ENCODE measurements at places on chromosomes 5 and 9.
A peak's percentile ranks its signal among the peaks of the same experiment; 100 is the strongest.

DNA sequence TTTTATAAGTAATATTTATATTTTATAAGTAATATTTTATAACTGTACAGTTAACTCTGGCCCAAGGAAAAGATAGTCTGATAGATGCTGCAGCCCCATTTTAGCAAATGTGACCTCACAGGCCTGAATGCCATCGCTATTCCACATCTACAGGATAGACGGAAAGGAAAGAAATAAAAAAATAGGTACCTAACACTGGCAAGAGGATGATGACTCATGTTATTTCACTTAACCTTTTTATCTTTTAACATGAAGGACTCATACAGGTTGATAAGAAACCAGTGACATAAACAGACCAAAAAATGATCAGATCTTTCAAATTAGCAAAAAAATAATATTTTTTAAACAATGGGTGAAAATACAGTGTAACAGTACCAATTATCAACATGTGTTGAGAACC lies 2.7 kb downstream of the CD274 start:
- no peak for DNase-seq

GRCh38 chr9:86350006-86350760 lies 4.0 kb downstream of the TUT7 start:
- DNase-seq, result no peak

- no peak for DNase-seq
These were observed 81.6 kb downstream of the KCNIP1 start for GRCh38 chr5:170585273-170585948.

DNA sequence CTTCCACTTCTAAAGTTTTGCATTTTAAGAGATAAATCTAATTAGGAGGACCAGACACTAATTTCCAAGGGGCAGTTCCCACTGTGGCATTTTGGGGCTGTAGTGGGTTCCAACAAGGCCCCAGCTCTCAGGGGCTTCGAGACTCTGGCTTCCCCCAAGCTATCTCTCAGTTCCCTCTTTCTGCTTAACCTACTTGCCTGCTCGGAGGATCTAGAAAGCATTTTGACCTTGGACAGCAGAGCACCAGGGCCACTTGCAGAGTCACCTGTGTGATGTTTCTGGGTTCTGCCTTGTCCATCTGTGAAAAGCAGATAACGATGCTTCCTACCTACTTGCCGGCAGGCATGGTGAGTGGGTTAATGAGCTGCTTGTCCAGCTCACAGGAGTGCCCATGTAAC lies 175.4 kb downstream of the MED10 start:
- DNase-seq, result no peak

GRCh38 chr5:2021484-2022176 lies 138.9 kb upstream of the IRX4 start:
- no peak for DNase-seq

DNA sequence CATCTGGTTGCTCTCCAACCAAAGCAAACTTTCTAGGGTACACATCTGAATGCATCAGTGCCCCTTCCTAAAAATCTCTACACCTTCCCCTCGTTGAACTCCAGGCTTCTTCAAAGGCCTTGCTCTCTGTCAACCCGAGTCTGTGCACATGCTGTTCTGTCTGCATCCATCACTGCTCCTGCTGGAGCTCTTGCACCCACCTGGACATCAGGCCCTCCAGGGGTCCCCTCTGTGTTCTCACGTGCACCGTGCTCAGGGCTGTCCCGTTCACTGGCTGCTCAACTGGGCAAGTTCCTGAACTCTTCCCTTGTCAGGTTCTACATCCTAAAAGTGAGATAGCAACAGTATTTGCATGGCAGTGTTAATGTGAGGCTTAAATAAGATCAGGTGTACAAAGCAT lies 62.7 kb upstream of the ANGPTL2 start:
- no peak for DNase-seq

DNA sequence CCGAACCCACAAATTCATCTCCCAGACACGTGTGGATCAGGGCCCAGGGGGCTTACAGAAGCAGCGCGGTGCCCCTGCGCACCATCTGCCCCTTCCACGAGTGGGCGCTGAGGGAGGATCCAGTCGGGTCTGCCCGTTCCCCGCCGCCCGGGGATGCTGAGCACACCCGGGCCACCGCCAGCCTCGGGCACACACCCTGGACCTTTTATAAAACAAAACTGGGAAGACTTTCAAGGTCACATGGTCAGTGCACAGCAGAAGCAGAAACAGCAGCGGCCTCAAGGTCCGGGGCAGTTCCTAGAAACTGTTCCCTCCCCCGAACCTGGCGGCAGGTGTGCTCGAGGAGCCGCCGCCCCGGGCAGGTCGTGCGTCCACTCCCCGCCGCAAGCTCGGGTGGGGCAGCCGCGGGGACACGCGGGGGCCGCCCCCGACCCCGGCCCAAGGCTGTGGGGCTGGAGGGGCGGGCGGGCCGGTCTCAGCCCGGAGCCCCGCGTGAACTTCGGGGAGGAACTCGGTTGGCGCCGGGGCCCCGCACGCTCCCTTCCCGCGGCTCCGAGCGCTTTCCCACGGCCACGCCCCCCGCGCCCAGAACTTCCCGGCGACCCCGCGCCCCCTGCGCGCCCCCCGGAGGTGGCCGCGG lies 633 bp upstream of the PPP1R26 start:
- DNase-seq, result no peak

GRCh38 chr5:101425339-101425859 lies 522.3 kb upstream of the ST8SIA4 start:
- DNase-seq, result no peak

DNA sequence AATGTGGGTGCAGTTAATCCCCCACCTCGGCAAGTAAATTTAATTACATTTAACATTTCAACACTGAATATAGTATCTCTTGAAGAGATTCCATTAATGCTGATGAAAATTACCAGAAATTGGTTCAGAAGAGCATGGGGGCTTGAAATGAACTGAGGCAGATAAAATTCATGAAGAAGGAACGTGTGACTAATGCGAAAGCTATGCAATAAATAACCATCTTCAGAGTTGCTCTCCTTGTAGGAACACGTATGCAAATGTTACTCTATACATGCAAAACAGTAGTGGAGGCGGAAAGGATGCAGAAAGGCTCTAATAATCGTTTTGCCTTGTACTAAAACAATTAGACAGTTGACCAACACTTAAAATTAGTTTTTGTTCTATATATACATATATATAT lies 320.2 kb downstream of the CTNND2 start:
- DNase-seq, result no peak

GRCh38 chr5:141040771-141041426 lies 10.3 kb upstream of the PCDHB1 start:
- DNase-seq, result peak; percentile 85

DNA sequence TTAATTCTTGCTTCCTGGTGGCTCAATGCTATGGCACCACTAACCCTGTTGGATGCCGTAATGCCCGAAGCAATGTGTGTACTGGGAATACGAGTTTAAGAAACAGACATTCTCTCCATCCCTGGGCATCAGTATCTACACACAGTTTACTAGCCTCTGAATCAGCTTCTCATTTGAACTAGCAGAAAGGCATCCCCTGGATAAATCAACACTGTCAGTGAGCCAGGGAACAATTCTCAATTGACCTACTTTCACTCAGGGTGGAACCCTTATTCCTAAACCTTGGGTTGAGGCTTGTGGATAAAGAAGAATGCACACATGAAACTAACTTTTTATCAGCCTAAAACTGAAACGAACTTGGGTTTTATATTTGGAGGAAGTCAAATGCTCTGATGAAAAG lies 331.0 kb downstream of the GADD45G start:
- no peak for DNase-seq

DNA sequence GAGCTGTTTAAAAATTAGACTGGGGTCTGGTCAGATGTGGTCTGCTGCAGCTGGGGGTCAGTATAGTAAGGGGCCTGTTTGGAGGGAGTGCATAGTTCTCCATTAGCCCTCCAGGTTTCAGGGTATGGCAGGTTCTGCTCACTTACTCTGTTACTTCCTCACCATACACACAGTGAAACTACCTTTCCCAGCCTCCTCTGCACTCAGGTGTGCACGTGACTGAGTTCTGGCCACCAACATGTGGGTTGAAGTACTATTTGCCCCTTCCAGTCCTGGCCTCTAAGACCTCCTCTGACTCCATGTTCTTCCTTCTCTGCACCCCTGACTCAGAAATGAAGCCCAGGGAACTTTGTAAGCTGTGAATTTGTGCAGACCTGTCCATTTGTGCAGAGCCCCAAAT lies 190.5 kb upstream of the CLINT1 start:
- no peak for DNase-seq

- no peak for DNase-seq
These were observed 91.8 kb upstream of the DPYSL3 start for GRCh38 chr5:147601652-147602051.

- no peak for DNase-seq
These were observed 351.2 kb upstream of the C9orf72 start for GRCh38 chr9:27924502-27924901.

GRCh38 chr9:81256368-81256767 lies 433.0 kb downstream of the TLE1 start:
- DNase-seq, result no peak

- no peak for DNase-seq
These were observed 990.2 kb downstream of the CDH12 start for GRCh38 chr5:21862986-21863385.

DNA sequence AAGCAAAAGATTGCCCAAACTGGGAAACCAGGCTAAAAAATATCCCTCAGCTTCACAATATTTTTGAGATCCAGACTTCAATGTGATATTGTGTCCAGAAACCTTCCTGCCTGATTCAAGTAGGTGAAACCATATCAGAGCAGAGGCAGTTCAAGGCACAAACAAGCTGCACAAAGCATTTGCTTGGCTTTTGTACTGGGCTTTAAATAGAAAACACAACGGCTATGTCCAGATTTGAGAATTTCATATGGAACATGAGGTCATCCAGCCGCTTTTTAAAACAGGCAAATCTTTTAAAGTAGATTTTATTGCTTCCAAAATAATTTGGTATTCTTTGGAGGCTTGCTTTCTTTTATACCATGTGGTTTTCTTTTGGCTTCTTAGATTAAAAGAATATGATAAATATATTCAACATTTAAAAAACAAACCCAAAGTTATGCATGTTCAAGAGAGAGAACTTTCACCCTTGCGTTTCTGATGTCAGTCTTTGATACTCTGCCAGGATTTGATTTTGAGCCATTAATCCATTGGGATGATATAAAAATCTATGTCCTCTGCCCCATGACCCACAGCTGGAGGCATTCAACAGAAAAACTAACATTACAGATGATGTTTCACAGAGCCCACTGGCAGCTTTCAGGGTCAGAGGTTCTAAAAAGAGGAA lies 29.0 kb upstream of the CCDC112 start:
- no peak for DNase-seq

DNA sequence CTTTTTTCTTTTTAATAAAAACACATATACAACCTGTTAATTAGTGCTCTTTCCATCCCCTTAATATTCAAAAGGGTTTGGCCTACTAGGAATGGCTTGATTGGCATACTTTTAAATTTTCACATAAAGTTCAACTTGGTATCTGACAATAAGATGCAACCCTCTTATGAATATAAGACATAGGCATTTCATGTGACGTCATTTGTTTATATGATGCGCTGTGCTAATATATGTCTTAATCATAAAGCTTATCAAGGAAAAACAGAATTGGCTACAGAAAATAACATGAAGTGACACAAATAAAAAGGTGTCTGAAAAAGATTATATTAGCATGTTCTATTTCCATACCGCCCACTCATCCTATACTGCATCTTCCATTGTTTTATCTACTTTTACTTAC lies 1642.4 kb downstream of the EFNA5 start:
- DNase-seq, result no peak

- DNase-seq, result no peak
These were observed 21.3 kb downstream of the SEMA6A start for GRCh38 chr5:116553366-116553765.

DNA sequence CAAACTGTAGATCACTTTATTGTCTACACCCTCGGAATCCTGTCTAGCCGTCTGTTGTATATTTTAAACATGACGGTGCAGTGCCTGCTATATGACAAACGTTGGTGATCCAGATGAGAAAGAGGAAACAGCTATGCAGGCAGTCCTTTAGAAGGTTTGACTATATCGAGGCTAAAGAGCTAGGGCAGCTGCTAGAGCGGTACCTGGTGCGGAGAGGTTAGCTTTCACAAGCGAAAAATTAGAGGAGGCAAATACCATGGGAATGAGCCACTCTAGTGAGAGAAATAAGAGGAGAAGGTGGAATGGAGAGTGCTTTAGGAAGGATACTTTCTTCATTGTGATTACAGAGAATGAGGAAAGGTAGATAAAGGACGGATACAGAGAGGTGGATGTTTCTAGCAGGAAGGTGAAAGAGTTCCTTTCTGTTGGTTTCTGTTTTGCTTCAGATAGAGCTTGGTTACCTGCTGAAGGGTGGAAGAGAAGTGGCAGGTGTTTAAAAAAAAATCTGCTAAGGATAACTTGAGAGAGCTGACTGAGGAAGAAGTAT lies 959 bp upstream of the FBXL17 start:
- DNase-seq, result peak; percentile 13

GRCh38 chr9:134944916-134945315 lies 27.2 kb upstream of the FCN1 start:
- no peak for DNase-seq

GRCh38 chr5:171640480-171640879 lies 145.1 kb upstream of the SMIM23 start:
- DNase-seq, result no peak

DNA sequence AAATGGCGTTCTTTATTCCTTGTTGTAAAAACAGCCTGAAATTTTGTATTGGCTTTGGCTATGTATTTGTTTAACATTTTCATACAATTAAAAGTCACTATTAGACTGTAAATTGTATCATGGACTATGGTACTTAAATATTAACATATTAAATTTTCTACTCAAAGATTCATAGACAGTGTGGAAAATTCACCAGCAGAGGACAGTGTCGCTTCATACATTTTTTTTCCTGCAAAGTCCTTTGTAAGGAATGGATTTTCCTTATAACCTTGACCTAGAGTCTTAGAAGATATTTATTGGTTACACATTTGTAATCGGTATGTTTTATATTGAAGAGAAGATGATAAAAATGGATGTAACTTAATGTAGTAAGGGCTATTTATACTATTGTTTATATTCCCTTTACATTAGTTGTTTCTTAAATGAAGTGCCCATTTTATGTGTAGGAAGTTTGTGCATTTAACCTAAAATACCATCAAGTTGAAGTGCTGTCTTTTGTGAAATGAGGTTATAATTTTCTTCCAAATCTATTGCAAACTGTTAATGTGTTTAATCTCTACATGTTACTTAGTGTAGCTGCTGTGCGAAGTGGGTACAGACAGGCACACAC lies 150.1 kb downstream of the KDM4C start:
- DNase-seq, result no peak

DNA sequence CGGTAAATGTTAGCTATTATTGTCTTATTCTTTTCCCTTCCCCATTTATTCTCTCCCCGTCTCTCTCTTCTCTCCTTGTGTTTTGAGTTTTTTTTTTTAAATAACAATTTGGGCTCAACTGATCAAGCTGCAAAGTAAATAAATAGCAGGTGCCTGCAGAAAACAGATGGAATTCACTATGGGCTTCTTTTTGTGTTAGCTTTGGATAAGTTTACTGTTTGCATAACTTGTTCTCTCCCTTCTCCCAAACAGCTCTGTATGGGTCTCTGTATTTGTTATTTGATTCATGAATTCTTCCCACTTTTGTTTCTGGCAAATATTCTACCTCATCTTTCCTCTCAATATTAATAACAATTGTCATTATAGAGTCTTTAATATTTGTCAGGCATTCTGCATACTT lies 111.8 kb upstream of the ASTN2 start:
- no peak for DNase-seq

GRCh38 chr9:12368569-12368968 lies 324.6 kb upstream of the TYRP1 start:
- DNase-seq, result no peak

- DNase-seq, result no peak
These were observed 9.1 kb downstream of the CACFD1 start for GRCh38 chr9:133468777-133469421.

Data from activated naive CD4-positive, alpha-beta T cell treated with anti-CD3 and anti-CD28 coated beads for 36 hours (primary cell).